ENCODE measurements at places on chromosomes 1 and 21.

DNA sequence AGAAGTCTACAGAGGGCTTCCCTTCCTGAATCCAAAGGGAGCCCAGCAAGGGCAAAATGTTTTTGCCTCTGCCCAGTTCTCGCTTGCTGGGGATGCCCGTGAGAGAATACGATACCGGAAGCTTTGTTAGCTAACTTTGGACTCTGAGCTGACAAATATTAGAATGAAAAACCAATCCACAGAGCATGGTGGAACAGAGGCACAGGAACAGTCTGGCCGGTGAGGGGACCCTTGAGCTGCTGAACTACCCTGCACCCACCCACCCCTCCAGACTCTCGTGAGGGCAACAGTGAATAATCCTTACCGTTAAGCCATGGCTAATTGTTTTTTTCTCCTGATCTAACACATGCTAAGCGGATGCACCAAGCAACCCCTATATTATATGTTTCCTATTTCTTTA is 76.3 kb upstream of the AKT3 start:
- no peak for DNase-seq

DNA sequence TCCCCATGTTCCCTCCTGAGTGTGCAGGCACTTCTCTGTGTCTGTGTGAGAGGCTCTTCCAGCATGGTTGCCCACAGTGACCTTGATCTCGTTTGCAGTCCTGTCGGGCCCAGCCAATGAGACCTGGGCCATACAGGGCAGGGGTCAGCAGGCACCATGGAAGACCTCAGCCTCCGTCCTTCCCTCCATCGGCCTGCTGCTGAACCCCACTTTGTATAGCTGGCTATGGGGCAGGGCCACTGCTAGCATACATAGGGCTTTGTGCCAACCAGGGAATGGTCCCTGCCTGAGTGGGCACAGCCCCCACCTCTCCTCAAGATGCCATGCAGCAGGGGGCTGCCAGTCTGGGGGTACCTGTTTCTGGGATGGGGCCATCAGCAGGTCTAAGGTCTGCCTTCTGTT is 3.8 kb downstream of the C1orf35 start:
- DNase-seq = no peak

DNA sequence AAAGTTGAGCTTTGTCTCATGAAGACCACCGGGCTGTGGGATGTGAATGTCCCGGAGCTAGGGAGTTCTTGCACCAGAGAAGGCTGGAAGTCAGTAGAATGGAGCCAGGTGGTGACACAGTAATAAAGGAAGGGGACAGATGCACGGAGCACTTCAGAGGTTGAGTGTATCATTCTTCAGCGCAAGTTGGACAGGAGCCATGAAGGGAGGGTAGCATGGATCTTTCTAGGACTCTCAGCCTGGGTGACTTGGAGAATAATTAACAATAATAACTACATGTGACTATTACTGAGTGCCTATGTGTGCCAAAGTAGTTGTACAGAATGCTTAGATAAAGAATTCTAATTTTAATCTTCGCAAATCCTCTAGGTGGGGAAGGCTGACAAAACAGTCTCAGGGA is 258.7 kb upstream of the AJAP1 start:
- DNase-seq = no peak

DNA sequence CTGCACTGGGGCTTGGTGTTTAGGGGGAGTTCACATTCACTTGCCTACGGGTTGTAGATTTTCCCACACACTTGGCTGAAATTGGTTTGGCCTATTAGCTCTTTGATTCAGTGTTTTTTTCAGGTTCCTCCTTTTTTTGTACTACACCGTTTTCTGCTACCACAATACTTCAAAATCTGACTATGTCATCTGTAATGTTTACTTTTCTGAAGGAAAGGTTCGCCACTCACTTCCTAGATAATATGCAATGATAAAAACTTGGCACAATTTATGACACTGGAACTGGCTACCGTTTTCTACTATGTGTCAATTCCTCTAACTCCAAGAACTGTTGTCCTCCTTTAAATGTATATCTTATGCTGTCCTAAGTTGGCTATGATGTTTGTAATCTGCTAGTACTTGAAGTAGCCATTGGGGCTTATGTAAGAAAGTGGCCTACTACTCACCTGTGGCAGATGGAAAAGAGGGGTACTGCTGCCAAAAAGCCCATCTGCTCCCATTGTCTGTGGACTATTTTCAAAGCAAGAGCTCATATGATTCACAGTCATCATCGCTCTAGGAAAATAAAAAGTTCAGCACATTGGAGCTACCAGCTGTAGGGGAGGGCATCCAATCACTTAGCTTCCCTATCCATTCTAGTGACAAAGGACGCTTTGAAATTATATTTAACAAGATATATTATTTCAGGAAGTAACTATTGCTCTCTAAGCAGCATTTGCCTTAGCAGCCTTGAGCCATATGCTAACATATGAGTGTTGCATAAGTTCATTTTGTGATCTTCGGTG is 42.4 kb upstream of the BACH1 start:
- DNase-seq = no peak

DNA sequence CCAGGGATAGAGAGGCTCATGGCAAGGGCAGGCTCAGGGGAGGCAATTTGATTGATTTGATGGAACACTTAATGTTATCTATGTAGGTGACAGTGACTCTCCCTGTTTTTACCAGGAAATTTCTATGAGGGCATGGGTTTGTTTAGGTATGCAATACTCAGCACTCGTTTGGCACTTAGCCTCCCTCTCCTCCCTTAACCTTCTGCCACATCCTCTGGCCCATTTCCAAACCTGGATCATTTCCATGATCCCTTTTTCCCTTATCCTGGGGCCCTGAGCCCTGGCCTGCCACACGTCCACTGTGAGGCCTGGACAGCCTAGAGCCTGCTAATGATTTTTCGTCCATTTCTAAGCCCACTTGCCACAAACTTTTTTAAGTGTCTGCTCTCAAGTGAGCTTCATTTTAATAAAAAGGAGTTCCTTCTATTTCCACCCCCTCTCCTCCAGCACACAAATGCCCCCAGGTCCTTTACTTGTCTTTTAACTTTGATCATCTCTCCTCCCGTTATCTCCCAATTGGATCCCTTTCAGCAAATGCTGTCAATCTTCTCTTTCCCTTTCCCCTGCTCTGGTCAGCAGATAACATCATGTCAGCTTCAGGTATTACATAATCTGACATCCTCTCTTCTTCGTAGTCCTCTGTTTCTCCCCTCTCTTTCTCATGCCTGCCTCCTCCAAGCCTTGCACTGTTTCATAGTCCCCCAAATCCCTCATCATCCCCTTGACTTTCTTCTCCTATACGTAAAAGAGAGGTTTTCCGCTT is 37.8 kb upstream of the GADD45A start:
- peak; percentile 59 for DNase-seq

GRCh38 chr1:65395887-65396612 is 24.4 kb upstream of the LEPR start:
- no peak for DNase-seq

All from fibroblast of villous mesenchyme (primary cell).